ENCODE measurements at places on chromosomes 12 and 14.

GRCh38 chr12:115013236-115013981, 329.4 kb upstream of the TBX3 start:
- no peak for DNase-seq

- peak; percentile 80 for DNase-seq
Observed at GRCh38 chr12:64252681-64253080, 30.6 kb upstream of the KICS2 start.

- DNase-seq, result no peak
Observed at GRCh38 chr14:41449066-41449465, 157.6 kb upstream of the LRFN5 start.

GRCh38 chr12:32615441-32615840, 63.7 kb upstream of the DNM1L start:
- DNase-seq, result no peak

DNA sequence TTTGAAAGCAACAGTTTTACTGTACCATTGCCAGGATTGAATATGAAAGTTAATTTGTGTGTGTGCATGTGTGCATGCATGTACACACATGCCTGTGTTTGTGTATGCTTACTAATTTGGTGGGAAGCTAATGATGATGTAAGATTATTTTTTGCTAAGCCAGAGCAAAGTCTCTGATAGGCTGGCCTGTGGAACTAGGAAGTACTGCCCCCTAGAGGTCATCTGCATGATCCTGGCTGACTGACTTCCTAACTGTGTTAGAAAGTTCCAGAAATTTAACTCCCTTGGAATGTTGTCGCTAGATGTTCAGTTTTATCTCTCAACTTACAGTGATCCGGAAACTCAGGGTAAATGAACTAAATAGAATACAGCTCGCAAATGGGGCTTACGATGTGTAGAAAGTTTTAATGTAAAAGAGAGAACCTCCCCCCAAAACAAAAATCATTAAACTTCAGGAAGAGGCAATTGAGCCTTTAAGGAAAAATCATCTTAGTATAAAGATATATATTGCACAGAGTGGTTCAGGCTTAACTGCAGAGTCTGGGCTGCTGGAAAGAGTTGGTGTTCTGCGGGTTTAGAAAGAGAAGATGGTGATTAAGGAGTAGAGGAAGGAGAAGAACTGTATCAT, 34.3 kb upstream of the SLC38A1 start:
- DNase-seq, result peak; percentile 33

- peak; percentile 24 for DNase-seq
Observed at GRCh38 chr14:50350975-50351374, 38.9 kb downstream of the DMAC2L start.

DNA sequence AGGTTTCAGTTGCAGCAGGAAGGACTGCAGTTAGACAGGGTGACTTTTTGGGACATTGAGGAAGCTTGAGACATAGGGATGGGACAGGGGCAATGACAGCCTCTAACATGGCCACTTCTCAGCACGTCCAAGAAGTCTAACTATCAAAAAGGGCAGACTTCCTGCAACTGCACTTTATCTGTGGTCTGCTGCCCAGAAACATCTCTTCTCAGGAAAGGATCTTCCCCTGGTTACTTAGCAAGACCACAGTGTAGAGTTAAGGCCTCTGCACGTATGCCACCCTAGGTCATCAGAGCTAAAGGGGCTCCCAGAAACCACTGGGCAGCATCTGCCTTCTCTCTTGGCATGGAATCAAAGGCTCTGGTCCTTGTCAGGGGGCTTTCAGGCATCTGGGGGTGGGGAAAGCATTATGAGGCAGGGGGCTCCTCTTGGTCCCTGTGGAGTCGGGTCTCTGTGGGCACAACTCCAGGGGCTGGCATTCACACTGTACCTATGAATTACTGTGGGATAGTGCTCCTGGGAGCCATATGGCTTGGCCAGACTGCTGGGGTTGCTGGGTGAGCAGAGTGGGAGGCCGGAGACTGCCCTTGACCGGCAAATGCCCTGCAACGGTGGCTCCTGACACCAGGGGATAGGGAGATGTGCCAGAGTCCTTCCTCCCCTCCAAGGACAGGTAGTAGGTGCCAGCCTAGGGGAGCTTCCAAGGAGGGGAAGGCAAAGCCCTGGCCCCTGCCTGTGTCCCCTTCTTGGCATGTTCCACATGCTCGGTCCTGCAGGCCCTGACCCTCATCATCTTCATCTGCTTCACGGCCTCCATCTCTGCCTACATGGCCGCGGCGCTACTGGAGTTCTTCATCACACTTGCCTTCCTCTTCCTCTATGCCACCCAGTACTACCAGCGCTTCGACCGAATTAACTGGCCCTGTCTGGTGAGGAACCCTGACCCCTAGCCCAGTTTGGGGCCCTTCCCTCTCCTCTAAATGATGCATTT, 1.0 kb downstream of the CMTM5 start:
- no peak for DNase-seq

DNA sequence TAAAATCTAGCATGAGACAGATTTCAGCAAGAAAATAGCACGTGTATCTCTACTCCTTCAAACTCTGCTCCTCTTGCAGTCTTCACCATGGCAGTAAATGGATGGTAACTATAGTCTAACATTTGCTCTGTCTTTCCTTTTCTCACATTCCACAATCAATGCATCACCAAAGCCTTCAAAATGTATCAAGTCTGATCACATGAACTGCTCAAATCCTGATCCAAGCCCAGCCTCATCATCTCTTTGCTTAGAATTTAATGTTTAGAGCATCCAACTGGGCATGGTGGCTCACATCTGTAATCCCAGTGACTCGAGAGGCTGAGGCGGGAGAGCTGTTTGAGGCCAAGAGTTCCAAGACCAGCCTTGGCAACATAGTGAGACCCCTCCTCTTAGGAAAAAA, 45.9 kb downstream of the CDK17 start:
- no peak for DNase-seq

- DNase-seq, result no peak
Observed at GRCh38 chr12:67599691-67600090, 48.9 kb upstream of the DYRK2 start.

GRCh38 chr12:57418255-57418654, 12.6 kb downstream of the R3HDM2 start:
- DNase-seq, result no peak

DNA sequence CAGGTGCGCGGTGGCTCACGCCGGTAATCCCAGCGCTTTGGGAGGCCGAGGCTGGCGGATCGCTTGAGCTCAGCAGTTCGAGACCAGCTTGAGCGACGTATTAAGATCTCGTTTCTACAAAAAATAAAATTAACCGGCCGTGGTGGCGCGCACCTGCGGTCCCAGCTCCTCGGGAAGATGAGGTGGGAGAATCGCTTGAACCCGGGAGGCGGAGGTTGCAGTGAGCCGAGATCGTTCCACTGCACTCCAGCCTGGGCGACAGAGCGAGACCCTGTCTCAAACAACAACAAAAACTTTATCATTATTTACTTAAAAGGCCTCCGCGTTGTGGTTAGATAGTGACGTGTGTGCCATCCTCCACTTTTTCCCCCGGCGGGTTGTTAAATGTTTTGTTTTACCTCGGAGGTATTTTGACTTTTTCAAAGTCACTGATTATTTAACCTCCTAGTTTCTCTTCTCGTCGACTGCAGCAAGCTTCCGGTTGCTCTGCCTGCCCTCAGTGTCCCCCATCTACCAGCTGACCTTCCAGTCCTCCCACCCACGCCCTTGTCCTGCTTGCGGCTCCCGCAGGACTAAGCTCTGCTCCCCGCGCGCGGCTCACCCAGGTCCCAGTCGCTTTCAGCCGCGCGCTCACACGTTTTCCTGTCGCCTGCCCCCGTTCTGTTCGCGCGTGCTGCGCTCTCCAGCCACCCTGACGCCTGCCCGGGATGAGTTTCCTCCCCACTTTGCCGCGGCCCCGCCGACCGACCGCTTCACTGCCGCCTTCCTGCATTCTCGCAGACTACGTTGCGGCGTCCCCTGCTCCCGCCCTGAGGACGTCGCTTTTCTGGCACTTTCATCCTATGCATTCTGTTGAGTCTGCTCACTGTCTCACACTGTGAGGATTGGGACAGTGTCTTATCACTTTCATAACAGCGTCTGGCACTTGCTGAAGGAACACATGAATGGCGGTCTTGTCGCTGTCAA, 1.2 kb upstream of the SCAF11 start:
- peak; percentile 83 for DNase-seq

- no peak for DNase-seq
Observed at GRCh38 chr14:51209457-51209856, 30.6 kb upstream of the TMX1 start.

DNA sequence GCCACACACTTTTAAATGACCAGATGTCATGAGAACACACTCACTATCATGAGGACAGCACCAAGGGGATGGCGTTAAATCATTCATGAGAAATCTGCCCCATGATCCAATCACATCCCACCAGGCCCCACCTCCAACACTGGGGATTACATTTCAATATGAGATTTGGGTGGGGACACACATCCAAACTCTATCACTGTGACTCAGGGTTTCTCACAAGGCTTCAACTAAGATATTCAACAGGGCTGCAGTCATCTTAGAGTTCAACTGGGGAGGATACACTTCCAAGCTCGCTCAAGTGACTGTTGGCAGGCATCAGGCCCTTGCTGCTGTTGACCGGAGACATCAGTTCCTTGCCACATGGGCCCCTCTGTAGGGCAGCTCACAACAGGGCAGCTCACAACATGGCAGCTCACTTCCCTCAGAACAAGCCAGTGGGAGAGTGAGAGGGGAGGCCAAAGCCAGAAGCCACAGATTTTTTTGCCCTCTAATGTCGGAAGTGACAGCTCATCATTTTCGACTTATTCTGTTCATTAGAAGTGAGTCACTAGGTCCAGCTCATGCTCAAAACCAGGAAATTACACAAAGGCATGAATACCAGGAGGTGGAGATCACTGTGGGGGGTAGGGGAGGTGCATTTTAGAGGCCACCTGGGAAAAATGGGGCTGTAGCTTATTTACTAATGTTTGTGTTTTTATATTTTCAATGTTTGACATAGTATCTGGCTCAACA, 50.8 kb upstream of the PTHLH start:
- peak; percentile 62 for DNase-seq

GRCh38 chr12:131917139-131917710, 11.9 kb upstream of the PUS1 start:
- no peak for DNase-seq

GRCh38 chr12:64890873-64891468, 66.5 kb downstream of the TBC1D30 start:
- DNase-seq, result peak; percentile 63

- DNase-seq, result peak; percentile 24
Observed at GRCh38 chr14:83217492-83217891, 1683.8 kb upstream of the SEL1L start.

DNA sequence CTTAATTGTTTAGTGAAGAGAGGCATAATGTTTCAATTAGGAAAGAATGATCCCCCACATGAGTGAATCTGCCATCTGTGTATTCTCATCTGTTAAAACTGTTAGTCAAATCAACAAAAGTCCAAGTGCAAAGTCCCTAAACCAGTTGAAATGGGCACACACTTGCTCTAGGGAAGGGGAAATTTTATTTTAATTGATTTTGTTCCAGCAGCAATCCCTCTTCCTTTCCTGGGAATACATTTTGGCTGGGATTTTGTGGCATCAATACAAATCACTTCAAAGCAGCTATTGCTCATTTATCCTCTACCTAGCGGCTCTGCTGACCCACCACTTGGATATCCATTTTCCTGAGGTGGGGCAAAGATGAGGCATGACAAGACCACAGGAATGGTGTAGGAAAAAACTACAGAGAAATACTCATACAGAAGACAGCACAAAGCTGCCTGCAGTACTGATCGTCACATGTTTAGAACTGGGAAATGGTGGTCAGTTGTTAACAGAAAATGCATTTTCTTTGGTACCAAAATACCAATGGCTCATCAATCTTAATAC, 9.8 kb upstream of the SSTR1 start:
- peak; percentile 64 for DNase-seq

DNA sequence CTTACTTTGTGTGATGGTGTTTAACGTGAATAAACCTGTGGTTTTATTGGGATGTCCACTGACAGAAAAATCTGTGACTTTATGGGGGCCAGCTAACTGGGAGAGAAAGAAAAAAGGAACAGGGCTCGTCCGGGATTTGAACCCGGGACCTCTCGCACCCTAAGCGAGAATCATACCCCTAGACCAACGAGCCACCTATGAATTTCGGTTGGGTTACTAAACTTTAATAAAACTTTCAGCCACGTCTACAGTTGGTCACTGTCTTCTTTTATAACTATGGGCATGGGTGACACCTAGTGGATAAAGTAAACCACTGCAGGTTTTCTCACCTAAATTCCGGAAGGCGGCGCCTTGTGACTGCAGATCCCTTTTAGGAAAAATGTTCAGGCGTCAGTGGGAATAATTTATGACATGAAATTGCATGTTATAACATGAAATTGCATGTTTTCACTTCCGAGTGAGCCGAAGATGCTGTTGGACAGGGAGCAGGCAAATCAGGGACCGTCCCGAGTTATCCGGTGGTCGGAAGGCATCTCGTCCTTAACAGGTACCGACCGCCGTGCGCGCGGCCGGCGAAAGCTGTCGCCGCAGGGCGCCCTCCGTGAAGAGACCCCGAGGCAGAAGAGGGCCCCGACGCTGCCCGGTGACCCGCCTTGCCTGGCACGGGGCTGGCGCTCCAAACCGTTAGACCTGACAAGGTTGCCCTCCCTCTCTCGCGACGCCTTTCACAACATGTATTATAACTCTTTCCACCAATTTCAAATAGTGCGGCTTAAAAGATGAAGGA, 18.2 kb upstream of the RNASE12 start:
- DNase-seq, result peak; percentile 80

DNA sequence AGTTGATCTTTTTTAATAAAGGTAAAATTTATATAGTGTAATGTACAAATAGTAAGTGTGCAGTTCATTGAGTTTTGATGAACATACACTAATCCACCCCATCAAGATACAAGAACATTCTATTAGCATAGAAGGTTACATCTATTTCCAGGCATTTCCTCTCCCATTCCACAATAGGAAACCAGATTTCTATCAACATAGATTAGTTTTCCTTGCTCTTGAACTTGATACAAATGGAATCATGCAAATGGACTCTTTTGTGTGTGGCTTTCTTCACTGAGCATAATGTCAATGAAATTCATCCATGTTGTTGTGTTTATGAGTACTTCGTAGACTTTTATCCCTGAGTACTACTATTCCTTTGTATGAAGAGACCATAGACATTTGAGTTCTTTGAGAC, 10.8 kb downstream of the STYX start:
- no peak for DNase-seq

DNA sequence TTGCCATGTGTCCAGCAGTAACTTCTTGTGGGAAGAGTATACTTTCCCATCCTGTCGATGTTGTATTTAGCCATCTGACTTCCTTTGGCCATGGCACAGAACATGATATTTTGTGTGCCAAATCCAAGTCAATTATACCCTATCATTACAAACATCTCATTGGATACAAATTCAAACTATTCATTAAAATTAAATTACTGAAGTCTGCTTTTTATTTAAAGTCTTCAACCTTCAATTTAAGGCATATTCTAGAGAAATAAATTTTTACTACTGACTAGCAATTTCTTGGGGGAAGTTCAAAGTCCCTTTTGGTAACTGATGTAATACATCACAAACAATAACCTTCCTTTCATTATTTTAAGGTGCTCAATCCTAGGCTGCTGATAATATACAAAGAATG, 192.6 kb downstream of the SLC6A15 start:
- no peak for DNase-seq

DNA sequence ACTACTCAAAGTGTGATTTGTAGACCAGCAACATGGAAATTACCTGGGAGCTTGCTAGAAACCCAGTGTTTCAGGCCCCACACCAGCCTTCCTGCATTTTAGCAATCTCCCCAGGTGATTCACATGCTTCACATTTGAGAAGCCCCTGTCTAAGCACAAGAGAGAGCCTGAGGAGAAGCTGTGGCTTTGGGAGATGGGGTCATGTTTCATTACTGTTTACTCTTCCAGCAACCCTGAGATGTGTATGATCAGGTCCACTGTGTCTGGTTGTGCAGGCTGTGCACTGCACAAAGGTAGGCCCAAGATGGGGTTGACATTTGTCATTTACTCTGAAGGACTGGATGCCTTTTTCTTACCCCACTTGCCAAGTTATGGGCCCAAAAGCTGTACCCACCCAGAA, 190.1 kb downstream of the SLC41A2 start:
- no peak for DNase-seq

Data from AG20443 (cell line).